DND-41 (cell line): ENCODE measurements at places on chromosomes 12 and 14.

DNA sequence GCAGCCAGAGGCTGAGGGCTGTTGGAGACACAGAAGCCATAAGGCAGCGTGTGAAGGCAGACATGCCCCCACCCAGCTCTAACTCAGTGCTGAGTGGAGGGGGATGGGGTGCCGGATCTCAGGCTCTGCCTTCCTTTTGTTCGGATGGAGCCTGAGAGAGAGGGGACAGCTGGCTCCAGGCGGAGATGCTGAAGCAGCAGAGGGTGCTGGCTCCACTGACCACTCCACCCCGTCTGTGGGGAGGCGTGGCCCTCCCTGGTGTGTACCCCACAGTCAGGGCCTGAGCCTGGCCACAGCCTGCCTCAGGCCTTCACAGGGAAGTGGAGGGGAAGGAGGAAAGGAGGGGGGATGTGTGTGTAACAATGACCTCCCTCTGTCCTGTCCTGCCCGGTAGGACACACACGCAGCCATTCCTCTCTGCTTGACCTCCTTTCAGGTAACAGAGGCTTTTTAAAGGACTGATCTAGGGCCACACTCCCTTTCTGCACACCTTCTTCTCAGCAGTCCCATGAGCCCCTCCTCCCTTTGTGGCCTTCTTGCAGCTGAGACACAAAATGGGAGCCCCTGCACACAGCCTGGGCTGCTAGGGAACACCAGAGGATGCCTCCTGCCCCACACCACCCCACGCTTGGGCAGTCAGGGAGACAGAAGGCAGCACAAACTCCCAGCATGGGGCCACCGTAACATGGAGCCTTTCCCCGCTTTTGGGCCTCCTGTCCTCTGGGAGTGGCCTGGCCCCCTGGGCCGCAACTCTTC is 9.6 kb upstream of the ENDOU start:
- DNase-seq: no peak

DNA sequence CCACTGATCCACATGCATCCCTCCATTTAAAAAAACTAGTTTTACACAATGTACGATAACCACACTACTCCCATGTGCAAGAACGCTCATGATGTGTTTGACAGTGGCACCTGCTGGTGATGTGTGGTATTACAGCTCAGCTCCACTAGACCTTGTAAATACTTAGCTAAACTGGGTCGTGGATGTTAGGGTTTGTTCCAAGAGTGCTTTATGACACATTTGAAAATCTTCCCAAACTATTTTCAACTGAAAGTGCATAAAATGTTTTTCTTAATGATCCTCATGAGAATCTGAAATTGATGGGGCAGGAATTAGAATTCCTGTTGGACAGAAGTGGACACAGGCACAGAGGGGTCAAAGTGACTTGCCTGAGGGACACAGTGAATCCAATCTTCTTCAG is 99.2 kb downstream of the SCARB1 start:
- peak; percentile 66 for DNase-seq

DNA sequence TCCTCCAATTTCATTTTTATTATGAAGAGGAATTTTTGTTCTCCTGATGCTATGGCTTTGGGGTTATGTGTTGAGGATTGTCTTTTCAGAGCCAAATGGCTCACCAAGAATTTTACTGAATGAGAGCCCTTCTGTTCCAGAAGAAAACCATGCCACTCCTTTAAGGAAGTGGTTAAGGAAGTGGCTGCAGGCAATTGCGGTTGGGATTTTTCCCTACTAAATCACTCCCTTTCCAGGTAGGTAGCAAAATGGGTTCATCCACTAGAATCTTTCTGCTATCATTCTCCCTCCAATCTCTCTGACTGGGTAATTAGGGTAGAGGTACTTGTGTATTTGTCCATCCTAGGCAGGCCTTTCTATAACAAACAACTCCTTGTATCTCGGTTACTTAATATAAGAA is 163.1 kb downstream of the TTC8 start:
- DNase-seq: no peak

GRCh38 chr12:92719674-92720073 is 16.9 kb downstream of the PLEKHG7 start:
- DNase-seq: no peak
